ENCODE measurements at places on chromosomes 5 and 9. TPM values are rescaled to one million over a fixed set of nuclear protein-coding genes. Genes with fewer than 3 reads are reported as not detected.
A peak's percentile ranks its signal among the peaks of the same experiment; 100 is the strongest.

- no peak for DNase-seq
Measured at GRCh38 chr9:103990311-103990710, 103.8 kb upstream of the SMC2 start.

- DNase-seq, result no peak
Measured at GRCh38 chr9:129703667-129704355, 38.4 kb downstream of the PRRX2 start.

GRCh38 chr9:108637340-108637739 lies 218.4 kb downstream of the ACTL7B start:
- no peak for DNase-seq

DNA sequence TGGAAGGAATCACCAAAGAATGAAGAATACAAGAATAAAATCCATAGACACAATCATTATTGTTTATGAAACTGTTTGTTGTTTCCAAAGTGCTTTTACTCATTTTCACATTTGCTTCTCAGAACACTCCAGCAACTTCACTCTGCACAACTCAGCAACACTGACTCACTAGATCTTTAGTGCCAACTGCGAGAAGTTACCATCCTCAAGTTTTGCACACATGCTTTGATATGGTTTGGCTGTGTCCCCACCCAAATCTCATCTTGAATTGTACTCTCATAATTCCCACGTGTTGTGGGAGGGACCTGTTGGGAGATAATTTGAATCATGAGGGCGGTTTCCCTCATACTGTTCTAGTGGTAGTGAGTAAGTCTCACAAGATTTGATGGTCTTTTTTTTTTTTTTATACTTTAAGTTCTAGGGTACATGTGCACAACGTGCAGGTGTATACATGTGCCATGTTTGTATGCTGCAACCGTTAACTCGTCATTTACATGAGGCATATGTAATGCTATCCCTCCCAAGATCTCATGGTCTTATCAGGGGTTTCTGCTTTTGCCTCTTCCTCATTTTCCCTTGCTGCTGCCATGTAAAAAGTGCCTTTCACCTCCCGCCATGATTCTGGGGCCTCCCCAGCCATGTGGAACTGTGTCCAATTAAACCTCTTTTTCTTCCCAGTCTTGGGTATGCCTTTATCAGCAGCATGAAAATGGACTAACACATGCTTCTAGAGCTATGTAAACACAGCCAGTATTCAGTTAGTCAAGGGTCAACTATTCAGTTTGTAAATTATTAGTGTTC lies 36.9 kb downstream of the CLINT1 start:
- no peak for DNase-seq

GRCh38 chr9:119453490-119453911 lies 84.3 kb upstream of the BRINP1 start:
- no peak for DNase-seq

- peak; percentile 95 for DNase-seq
Measured at GRCh38 chr9:137302118-137302448, at the start of gene NRARP. NRARP (minus strand) TSS chr9:137302271; CDS start chr9:137301928, 343 bp downstream.

The ADCY2 gene
- total RNA-seq, result 1.1 TPM

The ACER2 gene
- total RNA-seq, result 4.7 TPM

The ABO gene
- total RNA-seq, result 2.1 TPM

The CCDC171 gene
- total RNA-seq, result 1.8 TPM

The PTGES gene
- total RNA-seq, result 7.9 TPM
